Suppressor macrophage treated with lipopolysaccharide for 4 hours (primary cell): ENCODE measurements at places on chromosomes 12 and 14.

DNA sequence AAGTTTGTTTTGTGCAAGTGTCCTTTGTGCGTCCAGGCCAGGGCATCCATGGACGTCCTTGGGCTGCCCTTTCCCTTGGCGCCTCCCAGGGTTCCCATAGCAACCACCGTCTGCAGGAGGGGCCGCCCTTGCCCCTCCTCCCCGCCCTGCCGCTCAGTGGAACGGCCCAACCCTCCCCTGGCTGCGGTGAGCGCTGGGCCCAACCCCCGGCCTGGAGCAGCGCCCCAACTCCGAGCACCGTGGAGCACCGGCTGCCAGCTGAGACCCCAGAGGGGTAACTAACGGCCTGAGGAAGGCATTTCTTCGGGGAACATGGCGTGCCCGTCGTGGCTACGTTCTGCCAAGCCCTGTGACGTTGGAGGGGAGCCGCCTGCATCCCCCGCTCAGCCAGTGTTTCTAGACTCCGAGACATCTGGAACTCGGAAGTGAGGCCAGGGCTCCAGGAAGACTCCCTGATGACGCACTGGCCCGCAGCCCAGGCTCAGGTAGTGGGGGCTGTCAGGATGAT lies 5.3 kb upstream of the ACACB start:
- peak; percentile 52 for DNase-seq

- DNase-seq = peak; percentile 25
These were observed 1304.9 kb downstream of the TMEM121 start for GRCh38 chr14:106831322-106831720.

DNA sequence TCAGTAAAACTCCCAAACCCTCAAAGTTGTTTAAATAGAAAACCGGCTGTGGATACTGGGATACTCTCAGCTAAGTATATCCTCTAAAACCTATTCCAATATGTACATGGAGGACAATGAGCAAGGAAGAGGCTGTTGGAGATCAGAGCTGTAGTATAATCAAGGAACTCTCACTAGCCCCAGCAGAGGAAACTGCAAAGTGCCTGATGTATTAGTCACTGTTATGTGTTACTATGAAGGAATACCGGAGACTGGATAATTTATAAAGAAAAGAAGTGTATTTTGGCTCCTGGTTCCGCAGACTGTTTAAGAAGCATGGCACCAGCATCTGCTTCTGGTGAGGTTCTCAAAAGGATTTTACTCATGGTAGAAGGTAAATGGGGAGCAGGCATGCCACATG lies 65.6 kb upstream of the RPL10L start:
- no peak for DNase-seq

DNA sequence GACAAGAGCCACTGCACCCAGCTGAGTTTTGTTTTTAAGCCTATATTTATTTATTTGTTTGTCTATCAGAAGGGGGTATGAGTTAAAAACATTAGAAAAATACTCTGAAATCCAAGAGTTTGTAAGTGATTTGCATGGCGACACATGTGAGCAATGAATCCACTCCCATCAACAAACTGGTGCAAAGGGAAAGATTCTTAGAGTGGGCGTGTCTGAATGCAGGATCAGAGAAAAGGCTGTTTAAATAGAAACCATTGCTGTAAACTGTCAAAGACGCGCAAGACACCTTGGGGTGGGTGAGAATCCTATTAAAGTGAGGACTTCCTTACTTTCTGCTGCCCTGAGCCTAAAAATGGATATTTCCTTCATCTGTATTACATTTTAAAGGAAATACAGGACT lies 51.9 kb downstream of the ZFYVE26 start:
- no peak for DNase-seq

DNA sequence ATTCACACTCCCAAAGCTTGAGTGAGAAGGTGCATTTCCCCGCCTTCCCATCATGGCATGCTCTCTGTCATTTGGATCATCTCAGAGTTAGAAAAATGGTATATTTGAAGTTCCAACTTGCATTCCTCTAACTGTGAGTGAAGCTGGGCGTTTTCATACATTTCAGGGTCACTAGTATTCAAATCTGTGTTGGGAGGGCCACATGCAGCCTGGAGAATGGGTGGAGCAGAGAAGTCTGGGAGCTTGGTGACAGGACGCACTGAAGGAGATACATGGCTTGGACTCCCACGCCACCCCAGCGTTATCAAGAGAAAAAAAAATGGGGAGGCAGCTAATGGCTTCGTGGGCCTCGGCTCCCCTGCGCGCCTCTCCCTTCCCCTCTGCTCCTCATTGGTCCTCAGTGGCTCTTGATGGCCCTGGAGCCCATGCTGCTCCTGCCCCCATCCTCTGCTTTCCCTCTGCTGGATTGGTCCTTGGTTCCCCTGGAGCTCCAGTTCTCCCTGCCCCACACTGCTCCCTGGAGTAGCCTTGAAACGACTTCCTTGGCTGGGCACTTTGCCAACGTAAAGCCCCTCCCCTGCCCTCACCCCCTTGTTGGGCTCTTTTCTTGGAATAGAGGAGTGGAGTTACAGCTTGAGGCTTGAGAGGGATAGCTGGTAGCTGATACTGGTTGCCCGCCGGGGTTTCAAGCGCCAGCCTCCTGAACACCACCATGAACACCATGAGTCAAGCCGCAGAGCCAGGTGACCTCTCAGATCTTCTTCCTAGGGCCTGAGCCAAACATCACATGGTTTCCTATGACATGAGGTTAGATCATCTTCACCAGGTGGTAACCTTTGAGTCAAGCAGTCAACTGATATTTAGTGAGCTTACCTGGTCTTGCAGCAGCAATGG lies 139.6 kb downstream of the PRKCH start:
- DNase-seq = no peak

- no peak for DNase-seq
These were observed 1263.0 kb downstream of the LRFN5 start for GRCh38 chr14:42869681-42870080.

DNA sequence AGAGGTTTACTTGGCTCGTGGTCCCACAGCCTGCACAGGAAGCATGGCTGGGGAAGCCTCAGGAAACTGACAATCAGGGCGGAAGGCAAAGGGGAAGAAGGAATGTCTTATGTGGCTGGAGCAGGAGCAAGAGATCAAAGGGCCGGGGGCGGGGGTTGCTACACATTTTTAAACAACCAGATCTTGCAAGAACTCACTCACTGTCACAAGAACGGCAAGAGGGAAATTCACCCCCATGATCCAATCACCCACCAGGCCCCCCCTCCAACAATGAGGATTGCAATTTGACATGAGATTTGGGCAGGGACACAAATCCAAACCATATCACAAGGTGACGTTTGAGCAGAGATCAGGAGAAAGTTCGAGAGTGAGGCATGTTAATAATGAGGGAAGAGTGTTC lies 163.7 kb upstream of the RPH3A start:
- DNase-seq = peak; percentile 7

GRCh38 chr14:54881761-54882401 lies 20.7 kb downstream of the GCH1 start:
- DNase-seq = peak; percentile 54

DNA sequence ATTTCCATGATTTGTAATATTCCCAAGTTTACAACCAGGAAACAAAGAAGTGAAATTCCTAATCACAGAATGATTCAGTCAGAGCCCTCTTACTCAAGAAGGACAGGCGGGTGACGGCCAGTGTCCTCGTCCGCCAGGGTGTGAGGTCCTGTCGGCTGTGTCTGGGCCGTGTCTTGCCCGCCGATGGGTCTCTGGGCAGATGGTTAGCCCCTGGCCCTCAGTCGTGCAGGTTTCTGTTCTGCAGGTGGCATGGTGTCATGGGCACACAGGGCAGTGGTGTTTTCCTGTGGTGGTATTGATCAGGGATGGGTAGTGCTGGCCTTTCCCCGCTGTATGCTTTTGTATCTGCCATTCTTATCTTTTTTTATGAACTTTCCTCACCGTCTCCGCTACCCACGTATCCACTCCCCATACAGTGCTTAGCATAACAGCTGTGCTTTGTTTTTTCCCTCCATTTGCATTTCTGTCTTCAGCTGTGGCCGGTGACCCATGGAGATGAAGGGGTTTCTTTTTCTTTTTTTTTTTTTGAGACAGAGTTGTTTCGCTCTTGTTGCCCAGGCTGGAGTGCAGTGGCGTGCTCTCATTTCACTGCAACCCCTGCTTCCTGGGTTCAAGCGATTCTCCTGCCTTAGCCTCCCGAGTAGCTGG lies 100.7 kb downstream of the TSPAN9 start:
- DNase-seq = no peak

DNA sequence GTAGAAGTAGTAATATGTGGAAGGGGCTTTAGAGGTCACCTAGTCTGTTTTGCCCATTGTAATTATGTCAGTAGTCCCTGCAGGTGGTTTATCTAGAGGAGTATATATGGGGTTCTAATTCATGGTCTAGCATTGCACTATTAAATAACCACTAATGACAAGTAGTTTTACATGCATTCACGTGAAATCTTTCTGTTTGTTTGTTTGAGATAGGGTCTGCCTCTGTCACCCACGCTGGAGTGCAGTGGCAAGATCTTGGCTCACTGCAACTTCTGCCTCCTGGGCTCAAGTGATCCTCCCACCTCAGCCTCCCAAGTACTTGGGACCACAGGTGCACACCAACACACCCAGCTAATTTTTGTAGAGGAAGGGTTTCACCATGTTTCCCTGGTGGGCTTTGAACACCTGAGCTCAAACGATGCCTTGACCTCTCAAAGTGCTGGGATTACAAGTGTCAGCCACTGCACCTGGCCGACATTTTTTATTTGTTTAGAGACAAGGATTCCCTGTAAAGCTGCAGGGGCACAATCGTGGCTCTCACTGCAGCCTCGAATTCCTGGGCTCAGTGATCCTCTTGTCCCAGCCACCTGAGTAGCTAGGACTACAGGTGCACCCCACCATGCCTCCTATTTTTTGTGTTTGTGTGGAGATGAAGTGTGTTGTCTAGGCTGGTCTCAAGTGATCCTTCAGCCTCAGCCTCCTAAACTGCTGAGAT lies 12.0 kb upstream of the PSEN1 start:
- no peak for DNase-seq

DNA sequence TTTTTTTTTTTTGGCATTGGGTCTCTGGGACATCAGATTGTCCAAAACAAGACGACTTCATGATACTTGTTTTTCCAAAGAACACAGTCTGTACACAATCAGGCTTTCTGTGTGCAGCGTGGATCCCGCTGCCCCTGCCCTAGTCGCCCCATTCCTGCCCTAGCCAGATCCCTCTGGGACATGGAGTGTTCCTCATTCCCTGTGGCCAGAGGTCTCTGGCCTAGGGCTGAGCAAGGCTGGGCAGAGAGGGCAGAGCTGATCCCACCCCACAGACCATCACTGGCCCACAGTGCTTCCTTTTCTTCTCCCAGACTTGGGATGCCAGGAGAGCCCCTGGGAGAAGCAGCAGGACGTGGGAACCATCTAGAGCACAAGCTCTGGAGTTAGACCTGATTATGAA lies 20.9 kb upstream of the EIF2B2 start:
- no peak for DNase-seq

DNA sequence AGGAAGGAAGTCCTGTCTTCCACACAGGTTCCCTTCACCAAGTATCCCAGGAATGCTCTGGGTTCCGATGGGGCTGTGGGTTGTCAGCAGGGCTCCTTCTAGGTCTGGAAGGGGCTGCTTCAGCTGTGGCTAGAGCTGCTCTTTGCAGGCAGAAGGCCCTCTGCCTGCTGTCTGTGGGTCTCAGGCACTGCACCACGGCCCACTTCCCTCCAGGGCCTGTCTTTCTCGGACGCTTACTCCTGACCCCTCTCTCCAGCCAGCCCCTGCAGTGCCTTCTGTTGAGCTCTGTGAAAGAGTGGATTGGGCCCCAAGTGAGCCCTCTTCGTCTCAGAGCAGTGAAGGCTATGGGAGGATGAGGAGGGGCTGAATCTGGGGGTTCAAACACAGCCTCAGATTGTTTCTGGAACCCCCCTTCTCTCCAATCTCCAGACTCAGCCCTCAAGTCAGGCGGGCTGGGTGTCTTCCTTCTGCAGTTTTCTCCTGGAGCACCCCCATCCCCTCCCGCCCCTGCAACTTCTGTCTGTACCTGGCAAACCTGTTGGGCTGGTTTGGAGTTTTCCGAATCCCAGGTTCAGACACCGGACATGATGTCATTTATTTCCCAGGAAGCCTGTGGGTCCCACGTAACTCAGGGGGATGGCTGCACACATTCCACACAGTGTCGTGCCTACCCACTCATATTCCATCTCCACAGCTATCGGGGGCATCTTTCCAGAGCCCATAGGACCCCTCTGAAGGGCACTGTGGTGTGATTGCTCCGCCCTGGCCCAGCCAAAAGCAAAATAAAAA lies 24.9 kb upstream of the SPPL3 start:
- DNase-seq = no peak

- DNase-seq = peak; percentile 18
These were observed 32.7 kb downstream of the MED6 start for GRCh38 chr14:70567791-70568190.

GRCh38 chr12:119014368-119014767 lies 33.0 kb downstream of the SRRM4 start:
- no peak for DNase-seq

- DNase-seq = no peak
These were observed 78.8 kb upstream of the PDE3A start for GRCh38 chr12:20289520-20289919.

- no peak for DNase-seq
These were observed 979.4 kb downstream of the GALC start for GRCh38 chr14:87013583-87013982.

DNA sequence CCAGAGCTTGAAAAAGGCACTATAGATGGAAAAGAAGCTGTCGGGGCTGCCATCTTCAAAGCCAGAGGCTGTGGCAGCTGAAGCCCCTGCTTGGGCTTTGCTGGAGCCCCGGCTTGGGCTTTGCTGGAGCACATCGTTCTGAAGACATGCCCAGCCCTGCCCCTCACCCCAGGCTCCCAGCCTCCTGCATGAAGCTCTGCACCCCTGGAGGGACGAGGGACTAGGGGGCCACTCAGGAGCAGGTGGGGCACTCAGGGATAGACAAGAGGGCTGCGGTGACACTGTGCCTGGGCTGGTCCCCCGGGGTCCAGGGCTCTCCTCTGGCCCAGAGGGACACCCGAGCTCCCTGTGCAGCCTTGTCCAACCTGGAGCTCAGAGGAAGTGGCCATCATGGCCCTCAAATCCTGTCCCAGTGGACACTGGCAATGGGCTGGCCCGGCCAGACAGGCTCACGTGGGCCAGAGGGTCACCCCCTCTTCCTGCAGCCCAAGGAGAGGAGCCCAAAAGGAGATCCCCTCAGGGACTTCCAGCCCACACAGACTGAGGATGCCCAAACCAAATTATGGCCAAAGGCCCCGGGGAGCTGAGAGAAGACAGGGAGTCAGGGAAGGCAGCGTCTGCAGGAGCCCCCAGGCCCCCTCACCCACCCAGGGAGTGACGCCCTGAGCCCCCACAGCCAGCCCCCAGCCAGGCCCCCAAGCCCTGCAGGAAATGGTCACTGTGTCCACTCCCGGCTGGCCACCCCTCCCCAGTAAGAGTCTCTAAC lies 23.1 kb upstream of the C14orf180 start:
- no peak for DNase-seq

DNA sequence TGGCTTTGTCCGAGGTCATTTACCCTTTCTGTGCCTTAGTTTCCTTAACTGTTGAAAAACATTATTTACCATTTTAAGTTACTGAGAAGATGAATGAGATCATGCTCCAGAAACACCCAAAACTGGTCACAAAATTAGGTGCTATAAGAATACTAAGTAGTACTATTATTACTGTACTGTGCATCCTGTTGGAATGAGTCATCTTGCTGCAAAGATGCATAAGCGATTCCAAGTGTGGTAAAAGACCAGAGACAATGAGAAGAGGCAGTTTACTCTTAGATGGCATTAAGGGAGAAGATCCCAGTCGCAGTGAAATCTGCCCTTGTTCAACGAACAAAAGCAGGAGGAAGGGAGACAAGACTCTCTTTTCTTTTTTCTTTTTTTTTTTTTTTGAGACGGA lies 4.2 kb upstream of the PLEKHA5 start:
- DNase-seq = no peak

GRCh38 chr12:63308671-63309070 lies 157.7 kb upstream of the AVPR1A start:
- DNase-seq = no peak

GRCh38 chr12:66698558-66698957 lies 19.7 kb upstream of the GRIP1 start:
- no peak for DNase-seq
